ENCODE measurements at places on chromosomes 12 and 14.

- no peak for DNase-seq
Measured at GRCh38 chr14:100568164-100568997, 18.8 kb downstream of the BEGAIN start.

- DNase-seq, result no peak
Measured at GRCh38 chr14:64659366-64659765, 44.9 kb upstream of the PLEKHG3 start.

DNA sequence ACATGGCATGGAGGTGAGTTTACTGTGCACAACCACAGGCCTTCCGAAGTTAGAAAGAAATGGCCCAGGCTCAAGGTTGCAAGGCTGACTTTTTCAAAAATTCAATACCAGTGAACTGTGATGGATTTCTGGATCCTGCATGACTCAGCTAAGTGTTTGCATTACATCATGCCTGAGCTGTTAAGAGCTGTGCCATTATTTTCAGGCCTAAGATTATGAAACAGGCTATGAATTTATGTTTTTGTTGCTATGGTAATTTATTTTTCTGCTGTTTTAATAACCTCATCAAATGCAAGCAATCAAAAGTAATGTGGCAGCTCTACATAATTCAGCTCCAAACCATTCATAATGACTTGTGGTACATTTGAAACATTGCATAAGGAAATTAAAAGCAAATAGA lies 457.7 kb upstream of the TMEM132C start:
- DNase-seq, result no peak

GRCh38 chr12:113469224-113469948 lies 2.3 kb downstream of the LHX5 start:
- no peak for DNase-seq

DNA sequence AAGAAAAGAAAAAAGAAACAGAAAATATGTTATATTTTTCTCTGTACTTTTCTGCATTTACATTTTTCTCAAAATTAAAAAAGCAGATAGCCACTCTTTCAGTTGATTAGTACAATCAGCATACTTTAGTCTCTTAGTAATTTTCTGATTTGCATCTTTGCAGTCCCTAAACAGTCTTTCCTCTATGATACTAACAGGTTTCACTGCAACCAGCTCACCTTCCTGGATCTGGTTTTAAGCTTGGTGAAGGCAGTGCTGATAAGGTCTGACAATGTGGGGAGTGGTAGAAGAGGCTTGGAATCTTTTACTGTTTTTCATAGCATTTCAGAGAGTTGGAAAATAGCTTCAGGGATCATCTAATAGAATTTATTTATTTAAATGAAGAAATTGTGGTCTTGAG lies 457.6 kb downstream of the ZFP36L1 start:
- no peak for DNase-seq

- DNase-seq, result no peak
Measured at GRCh38 chr14:51630987-51631386, 20.7 kb upstream of the FRMD6 start.

- DNase-seq, result no peak
Measured at GRCh38 chr14:69247676-69248440, 12.1 kb upstream of the GALNT16 start.

- no peak for DNase-seq
Measured at GRCh38 chr12:54593725-54594124, 5.3 kb upstream of the PPP1R1A start.

- no peak for DNase-seq
Measured at GRCh38 chr14:92039063-92039718, 668 bp downstream of the TRIP11 start.

GRCh38 chr12:62581288-62582064 lies 114.8 kb downstream of the MON2 start:
- DNase-seq, result no peak

DNA sequence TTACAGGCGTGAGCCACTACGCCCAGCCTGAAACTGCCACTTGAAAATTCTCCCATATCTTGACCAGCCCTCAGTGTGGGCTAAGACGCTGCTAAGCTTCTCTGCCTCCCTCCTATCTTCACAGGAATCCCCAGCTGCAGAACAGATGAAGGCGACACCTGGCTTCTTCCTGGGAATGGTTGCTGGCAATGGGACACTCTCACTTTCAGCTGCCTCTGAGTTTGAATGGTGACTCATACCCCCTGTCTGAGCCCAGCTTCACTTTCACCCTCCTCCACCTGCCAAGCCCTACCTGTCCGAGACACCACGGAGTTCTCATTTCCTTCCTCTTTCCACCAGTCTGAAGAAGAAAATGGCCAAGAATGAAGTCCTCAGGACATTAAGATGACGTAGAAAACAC lies 18.3 kb upstream of the VASH1 start:
- no peak for DNase-seq

- no peak for DNase-seq
Measured at GRCh38 chr12:70948976-70949336, 28.4 kb upstream of the PTPRR start.

- no peak for DNase-seq
Measured at GRCh38 chr12:32107359-32108267, 966 bp downstream of the BICD1 start.

- DNase-seq, result no peak
Measured at GRCh38 chr14:71533390-71533789, 398.8 kb upstream of the RGS6 start.

DNA sequence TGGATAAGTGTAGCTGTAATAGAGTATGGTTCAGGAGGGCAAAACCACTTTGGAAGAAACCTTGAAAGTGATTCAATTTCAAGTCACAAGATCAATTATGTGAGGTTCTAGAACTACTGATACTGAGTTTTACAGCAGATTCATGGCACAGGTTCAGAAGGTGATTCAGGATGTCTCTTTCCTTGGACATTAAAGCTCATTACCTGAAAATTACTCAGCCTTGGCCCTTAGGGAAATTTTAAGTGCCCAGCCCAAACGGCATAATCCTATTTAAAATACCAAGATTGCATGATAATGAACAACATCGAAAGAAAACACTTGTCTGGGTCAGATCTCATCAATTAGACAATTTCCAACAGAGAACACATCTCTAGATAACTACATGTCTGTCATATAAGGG lies 70.2 kb upstream of the SLC38A2 start:
- DNase-seq, result no peak

DNA sequence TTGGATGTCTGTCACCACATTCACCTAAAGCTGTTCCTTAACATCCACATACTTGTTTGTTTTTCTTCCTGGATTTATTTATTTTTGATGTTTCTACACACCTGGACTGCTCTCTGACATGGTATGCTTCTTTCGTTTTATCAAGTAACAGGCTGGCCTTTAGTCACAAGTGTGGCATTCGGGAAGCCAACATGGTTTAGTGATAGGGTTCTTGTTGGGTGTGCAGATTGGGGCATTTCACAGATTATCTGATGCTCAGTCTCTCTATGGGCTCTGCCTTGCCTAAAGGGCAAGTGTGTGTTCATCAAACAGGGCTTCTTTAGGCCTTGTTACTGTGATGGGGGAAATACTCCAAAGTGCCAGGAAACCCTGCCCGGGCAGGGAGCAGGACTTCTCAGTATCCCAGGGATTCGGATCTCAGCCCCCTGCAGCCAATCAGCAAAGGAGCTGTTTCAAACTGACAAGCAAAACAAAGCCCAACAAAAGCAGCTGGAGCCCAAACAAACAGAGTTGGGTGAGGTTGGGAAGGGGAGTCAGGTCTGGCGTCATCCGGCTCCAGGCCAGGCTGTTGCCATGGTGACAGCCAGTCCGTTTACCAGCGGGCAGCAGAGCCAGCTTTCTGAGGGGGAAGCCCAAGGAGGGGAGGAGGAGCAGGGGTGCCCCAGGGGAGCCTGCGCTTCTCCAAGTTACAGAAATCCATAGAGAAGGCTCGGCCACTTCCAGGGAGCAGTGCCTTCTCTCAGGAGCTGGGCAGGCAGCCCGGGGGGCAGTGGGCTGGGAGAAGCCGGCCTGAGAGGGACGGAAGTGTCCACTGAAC lies 31.9 kb downstream of the FOS start:
- peak; percentile 67 for DNase-seq

DNA sequence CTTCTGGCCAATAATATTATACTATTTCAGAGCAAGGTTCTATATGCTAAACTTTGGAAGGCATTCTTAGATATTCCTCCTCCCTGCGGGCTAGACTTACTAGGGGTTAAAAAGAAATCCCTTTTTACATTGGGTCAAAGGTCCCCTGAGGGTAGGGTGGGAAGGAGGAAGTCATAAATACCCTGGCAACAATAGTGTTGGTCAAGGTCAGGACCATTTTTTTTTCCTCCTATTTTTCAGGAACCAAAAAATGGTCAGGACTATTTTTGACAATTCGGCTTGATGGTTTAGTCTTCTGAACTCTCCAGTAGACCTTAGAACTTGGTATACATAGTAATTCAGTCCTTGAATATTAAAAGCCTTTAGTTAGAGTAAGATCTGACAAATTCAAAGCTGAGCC lies 4.5 kb upstream of the NANOG start:
- DNase-seq, result no peak

GRCh38 chr14:33081259-33081658 lies 142.6 kb downstream of the NPAS3 start:
- no peak for DNase-seq

DNA sequence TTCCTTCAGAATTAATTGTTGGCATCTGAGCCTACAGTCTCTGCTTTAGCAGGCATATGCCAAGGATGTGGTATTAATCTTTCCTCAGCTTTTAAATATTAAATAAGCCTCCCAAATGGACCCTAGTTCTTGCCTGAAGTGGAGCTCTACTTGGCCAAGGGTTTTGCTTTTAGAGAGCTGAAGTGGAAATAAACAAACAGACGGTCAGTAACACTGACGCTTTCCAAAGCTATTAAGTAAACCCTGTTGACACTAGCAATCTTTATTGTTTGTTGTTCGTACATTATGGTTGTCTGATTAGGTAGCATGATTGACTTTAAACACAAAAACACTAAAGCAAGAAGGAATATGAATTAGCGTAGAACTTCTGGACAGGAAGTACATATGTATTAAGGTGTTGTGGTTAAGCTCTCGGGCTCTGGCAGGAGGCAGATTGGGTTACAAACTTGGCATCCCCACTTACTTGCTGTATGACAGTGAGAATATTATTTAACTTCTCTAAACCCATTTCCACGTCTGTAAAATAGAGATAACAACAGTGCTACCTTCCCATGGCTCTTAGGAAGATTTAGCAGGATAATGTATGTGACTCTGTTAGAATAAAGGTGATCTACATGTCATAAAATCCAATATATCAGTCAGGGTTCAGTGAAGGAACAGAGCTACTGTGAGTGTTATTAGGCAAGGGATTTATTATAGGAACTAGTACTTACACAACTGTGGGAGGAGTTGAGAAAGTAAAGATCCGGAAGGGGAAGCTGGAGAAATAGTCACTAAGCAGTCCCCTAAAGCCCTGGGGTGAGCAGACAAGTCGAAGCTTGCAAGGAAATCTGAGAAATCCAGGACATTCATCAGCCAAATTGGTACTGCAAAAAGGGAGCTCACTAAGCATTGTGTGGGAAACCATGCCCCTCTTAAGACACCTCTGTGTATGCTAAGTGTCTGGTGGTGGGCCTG lies 92.2 kb upstream of the ATF7IP start:
- DNase-seq, result no peak

DNA sequence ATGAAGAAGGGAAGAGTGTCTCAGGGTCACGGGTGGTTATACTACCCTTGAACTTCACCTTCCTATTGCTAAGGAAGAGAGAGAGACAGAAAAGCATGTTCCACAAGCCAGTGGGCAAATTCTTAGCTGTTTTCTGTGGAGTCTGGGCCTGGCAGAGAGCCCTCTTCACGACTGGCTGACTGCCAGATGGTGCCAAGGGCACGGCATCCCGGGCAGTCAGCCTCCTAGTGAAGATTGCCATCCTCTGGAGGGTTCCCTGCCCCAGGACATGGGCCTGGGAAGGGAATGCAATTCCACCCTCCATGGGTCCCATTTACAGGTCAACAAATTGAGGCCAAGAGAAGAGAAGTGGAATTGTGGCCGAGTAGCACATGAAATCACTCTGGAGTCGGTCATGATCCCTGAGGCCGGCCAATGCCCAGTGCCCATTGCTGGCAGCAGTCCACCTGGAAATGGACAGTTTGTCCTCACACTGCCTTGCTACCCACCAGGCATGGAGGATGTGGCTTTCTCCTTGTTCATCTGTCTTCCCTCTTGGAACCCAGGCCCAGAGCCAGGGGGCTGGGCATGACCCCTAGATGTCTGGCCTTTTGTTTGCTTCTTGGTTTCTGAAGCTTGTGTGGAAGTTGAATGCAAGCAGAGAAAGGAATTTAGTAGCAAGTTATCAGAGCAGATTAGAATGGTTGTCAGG lies 9.9 kb downstream of the TUNAR start:
- peak; percentile 31 for DNase-seq
